ENCODE measurements at places on chromosomes 1 and 21.

DNA sequence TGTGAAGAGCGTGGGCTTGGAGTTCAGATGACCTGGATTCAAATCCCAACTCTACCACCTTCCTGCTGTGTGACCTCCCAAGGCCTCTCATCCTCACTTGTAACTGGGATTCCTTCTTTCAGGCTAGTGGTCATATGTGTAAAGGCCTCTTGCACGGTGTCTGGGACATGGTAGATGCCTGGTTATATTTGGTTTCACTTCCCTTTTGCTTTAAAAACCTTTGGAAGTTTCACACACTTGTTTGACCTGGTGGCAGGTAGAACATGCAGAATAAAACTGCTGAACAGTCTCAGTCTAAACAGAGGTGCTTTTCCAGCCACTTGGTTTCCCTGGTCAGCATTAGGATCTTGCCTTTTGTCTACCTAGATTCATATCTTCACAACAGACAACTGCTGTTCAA is 37.0 kb upstream of the RCAN3 start:
- DNase-seq, result no peak

GRCh38 chr1:109616391-109616790 is 3.0 kb downstream of the GNAT2 start:
- no peak for DNase-seq

- DNase-seq, result no peak
These were observed 105.6 kb downstream of the MIS18A start for GRCh38 chr21:32173121-32173724.

- no peak for DNase-seq
These were observed 54.1 kb downstream of the SLC35D1 start for GRCh38 chr1:66999640-67000400.

- DNase-seq, result no peak
These were observed 51.2 kb downstream of the SIPA1L2 start for GRCh38 chr1:232578651-232579195.

- DNase-seq, result no peak
These were observed 21.9 kb downstream of the FAM20B start for GRCh38 chr1:179047636-179047997.

GRCh38 chr1:209051570-209051969 is 531.9 kb upstream of the CAMK1G start:
- DNase-seq, result no peak

GRCh38 chr1:63866084-63866483 is 92.3 kb downstream of the ROR1 start:
- no peak for DNase-seq

DNA sequence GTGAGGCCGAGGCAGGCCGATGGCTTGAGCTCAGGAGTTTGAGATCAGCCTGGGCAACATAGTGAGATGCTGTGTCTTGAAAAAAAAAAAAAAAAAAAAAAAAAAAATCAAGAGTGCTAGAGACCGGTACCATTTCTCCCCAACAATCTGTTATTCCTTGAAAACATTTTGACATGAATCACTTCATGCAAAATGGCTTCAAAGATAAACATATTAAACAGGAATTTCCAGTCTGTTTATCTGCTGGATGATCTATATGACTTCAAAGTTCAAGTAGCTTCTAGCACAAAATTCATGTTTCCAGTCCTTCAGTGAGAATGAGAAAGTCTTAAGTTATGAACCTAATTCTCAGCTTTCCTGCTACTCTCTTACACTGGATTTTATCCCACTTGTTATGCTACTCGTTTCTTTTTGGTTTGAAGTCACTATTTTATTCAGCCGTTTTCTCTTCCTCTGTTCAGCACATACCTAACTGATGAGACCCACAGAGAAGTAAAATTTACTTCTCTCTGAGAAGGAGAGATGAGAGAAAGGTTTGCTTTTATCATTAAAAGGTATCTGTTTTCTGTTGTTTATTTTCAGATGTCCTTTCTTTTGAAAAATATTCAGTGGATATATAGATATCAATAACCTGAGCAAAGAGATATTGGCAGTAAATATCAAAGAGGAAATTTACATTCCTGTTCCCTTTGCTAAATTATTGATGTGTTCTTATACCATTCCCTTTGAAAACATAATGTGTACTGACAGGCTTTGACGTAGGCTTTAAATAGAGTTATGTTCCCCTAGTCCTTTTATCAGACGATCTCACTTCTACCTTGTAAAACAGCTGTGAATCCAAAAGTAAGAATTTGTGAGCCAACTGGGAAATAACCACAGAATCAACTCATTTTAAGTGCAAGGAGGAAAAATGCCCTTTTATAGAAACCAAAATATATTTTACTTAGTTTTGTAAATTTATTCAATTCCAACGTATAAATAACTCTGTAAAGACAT is 38.2 kb downstream of the CD46 start:
- no peak for DNase-seq

DNA sequence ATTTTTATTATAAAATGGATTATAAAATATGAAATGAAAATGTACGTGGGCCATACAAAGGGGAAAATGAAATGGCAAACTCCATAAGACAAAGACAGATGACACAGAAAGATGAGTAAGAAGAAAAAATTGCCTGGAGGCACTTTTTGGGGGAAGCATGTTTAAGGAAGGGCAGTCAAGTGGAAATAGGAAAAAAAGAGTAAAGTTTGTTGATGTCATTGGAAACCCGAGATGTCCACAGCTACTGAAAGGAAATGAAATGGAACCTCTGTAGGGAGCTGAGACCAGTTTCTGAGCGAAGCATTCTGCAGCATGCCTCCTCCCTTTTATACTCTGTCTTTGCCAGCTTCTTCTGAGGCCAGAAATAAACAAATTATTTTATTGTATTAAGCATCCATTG is 203.4 kb upstream of the UBE2U start:
- DNase-seq, result no peak

GRCh38 chr1:207316622-207317391 is 4.7 kb upstream of the CD55 start:
- DNase-seq, result no peak

DNA sequence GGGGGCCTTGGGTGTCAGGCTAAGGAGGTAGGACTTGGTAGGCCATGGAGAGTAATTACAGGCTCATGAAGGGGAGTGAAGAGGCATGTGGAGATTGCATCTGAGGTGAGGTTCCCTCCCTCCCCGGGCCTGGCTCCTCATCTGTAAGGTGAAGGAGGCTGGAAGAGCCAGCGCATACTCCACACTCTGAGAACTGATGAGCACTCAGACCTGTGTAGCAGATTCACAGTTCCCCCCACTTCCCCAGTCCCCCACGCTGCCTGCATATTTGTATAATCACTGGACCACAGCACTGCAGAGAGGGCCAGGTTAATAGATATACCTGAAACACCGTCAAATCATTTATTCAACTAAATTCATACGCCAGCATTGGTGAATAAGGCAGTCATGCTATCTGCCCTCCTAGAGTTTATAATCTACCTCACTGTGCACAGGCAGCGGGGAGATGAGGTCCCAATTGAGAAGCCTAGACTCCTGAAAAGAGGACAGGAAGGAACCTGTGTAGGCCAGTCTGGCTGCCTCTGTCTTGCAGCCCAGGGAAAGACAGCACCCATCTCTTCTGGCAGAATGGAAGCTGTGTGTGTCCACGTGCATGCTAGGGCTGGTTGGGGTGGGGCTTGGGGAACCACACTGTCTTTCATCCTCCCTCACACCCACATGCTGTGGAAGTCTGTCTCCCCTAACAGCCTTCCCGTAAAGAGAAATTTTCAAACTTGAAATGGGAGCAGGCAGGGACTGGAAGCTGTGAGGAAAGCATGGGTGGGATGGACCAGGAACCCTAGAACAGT is 110.6 kb upstream of the ATP1A1 start:
- DNase-seq, result no peak

DNA sequence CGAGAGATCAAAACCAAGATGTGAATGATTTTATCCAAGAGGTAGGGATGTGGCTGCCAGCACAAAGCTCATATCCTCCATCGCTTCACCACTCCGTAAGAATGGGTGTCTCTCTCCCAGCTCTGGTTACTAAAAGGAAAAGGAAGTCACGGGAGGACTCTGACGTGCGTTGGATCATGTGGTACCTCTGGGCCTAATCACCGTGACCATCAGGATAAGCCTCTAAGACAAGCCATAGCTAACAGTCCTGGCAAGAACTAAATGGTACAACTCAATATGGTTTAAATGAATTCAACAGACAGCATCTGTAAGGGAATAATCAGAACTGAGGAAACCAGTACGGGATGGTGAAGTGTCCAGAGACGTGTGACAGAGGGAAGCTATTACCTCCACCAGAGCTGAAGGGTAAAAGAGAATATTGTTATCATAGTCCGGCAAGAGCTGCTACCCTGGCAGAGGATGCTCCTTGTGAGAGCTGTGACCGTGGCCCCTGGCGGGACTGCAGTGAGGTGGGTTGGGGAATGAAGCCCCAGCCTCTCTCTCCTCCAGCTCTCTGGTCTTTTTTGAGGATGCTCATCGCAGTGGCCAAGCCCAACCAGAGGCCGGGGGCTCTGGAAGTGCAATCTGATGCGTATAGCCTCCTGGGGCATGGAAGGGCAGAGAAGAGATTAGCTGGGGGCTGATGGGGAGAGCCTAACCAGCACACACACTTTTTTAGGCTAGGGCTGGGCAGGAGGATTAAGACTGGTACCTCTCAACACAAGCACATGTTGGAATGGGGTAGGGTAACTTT is 54.2 kb downstream of the KIAA1614 start:
- no peak for DNase-seq

GRCh38 chr1:230337266-230337665 is 88.9 kb downstream of the PGBD5 start:
- DNase-seq, result no peak

DNA sequence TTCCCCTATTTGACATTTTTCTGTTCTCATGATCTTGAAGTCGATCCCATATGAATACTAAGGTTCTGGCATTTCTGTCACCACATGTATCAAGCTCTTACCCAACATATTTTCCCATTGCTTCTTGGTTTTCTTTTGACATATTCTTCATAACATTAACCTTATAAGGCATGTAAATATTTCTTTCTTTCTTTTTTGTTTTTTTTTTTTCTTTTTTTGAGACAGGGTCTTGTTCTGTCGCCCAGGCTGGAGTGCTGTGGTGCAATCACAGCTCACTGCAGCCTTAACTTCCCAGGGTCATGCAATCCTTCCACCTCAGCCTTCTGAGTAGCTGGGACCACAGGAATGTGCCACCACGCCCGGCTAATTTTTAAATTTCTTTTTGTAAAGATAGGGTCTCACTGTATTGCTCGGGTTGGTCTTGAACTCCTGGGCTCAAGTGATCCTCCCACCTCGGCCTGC is 33.1 kb upstream of the ERRFI1 start:
- no peak for DNase-seq

DNA sequence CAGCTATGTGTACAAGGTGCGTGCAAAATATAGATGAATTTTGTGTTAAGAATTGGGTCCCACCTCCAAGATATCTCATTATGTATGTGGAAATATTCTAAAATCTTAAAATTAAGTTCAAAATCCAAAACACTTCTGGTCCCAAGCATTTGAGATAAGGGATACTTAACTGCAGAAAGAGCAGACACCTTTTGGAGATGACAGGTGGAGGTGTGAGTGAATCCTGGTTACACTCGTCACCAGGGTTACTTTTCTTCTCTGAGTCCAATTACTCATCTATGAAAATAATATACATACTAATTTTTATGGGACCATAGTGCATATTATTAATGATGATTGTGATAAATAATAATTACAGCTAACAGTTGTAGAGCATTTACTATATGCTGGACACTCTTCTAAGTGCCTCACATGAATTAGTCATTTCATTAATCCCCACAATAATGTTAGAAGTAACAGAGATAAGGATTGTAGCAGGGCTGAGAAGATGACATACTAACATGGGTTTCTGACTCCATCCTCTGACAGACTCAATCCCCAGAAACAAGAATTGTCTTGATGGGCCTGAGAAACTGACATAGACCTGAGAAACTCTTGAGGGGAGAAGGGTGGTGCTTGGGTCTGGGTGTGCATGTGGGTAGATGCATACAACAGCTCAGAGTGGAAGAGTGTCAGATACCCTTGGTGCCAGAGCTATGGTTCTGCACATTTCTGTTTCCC is 8.3 kb upstream of the FASLG start:
- no peak for DNase-seq

GRCh38 chr21:15732290-15732995 is 2.7 kb downstream of the USP25 start:
- DNase-seq, result peak; percentile 5

DNA sequence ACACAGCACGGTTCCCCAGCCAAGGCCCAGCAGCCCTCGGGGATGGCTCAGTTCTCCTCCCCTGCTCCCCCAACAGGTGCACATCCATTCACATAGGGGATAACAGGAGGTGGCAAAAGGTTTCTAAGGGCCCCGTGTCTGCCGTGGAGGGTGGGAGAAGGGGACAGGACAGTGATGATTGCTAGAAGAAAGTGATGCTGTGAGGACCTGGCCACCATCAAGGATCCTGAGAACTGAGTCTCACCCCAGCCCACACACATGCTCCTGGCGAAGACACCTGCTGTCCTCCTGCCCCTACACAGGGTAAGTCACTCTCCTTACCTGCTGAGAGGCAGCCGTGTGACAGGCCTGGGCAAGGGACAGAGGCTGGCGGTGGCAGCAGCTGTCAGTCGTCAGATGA is 54.5 kb downstream of the GNG4 start:
- DNase-seq, result no peak

DNA sequence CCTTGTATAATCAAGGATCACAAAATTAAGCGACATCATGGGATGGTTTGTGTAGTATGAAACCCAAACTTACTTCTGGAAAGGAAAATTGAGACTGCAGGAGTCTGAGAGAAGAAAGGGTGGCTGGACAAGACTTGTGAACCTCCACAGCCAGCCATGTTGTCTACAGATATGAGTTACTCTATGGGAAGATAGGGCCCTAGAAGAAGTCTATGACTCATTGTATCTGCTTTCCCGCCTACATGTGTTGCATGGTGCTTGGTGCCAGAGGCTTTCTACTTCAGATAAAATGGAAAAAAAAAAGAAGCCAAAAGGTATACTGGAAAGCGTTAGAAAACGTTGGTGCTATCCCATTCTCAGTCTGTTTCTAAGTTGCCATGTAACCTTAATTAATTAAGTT is 18.7 kb upstream of the OR6N2 start:
- no peak for DNase-seq

GRCh38 chr1:186966456-186966855 is 137.7 kb downstream of the PLA2G4A start:
- no peak for DNase-seq

DNA sequence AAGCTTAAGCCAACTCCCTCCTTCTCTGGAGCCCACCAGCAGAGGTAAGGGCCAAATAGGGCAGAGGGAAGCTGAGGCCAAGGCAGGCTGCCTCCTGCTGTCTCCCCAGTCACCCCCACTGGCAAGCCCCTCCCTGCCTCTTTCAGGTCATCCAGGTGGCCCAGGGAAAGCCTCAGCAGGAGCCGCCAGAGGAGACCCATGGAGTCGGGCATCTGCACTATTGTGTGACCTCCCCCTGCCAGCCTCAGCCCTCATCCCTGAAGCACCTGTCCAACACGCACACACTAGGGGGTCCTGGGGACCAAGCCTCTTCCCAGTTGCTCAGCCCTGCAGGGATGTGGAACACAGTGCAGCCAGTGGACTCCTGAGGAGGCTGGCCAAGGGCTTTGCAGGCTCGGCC is 5.3 kb upstream of the NAXE start:
- DNase-seq, result no peak

- no peak for DNase-seq
These were observed 6.2 kb downstream of the TMEM125 start for GRCh38 chr1:43275826-43276620.

Measured in activated CD4-positive, CD25-positive, alpha-beta regulatory T cell treated with anti-CD3 and anti-CD28 coated beads, Interleukin-2, amount 50 U/mL, for 16 hours (primary cell).